ENCODE measurements at places on chromosomes 2 and 18.

DNA sequence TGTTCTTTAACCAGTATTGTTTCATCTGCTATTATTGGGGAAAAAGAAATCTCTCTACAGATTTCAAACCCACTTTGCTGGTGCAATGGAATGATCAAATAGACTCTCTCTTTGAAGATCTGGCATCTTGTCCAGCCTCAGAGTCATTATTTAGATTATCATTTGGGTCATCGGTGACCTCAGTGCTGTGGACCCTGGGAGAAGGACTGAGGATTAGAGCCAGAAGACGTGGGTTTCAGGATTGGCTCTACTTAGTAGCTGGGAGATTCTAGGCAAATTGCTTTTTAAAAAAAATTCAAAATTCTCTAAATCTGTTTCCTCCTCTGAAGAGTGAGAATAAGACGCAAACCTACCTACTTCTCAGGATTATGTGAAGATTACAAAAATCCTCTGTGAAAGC, 107.6 kb upstream of the CTAGE1 start:
- no peak for DNase-seq

GRCh38 chr2:189287982-189288521, 108.5 kb upstream of the COL5A2 start:
- no peak for DNase-seq

- DNase-seq = no peak
Measured at GRCh38 chr2:69983392-69983966, 22.0 kb upstream of the ASPRV1 start.

GRCh38 chr2:17680119-17680518, 73.5 kb downstream of the SMC6 start:
- no peak for DNase-seq

GRCh38 chr2:207491086-207491485, 38.7 kb upstream of the CREB1 start:
- no peak for DNase-seq

DNA sequence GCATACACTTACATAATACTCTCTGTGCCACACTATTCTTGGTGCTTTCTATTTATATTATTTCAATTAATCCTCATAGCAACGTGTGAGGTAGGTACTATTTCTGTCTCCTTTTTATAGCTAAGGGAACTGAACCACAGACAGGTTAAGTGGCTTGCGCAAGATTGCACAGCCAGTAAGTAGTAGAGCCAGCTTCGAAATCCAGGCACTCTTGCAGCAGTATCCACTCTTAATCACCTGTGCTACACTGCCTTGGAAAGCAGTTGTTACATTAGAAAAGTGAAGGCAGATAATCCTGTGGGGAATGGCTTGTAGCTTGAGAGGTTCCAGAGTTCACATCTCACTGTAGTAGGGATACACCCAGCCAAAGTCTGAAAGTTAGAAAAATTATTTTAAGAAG, 198.3 kb downstream of the LDLRAD4 start:
- DNase-seq = no peak

GRCh38 chr2:190088917-190089316, 26.4 kb upstream of the MSTN start:
- peak; percentile 25 for DNase-seq

DNA sequence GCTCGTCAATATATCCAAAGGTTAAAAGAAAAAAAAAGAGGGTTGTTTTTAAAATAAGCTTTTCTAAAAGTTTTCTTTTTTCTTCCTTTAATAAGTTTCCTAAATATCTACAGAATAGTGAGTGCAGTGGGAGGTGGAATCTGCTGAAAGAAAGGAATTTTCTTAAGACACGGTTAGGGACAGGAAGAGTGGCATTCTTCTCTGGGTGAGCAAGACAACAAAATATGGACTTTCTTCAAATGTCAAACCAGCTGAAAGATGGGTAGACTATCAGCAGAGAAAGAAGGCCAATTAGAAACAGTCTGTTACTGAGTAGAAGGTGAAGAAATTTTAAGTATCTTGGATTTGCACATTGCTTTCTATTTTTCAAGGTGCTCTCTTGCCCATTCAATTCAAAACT, 222.7 kb upstream of the PIK3C3 start:
- no peak for DNase-seq

DNA sequence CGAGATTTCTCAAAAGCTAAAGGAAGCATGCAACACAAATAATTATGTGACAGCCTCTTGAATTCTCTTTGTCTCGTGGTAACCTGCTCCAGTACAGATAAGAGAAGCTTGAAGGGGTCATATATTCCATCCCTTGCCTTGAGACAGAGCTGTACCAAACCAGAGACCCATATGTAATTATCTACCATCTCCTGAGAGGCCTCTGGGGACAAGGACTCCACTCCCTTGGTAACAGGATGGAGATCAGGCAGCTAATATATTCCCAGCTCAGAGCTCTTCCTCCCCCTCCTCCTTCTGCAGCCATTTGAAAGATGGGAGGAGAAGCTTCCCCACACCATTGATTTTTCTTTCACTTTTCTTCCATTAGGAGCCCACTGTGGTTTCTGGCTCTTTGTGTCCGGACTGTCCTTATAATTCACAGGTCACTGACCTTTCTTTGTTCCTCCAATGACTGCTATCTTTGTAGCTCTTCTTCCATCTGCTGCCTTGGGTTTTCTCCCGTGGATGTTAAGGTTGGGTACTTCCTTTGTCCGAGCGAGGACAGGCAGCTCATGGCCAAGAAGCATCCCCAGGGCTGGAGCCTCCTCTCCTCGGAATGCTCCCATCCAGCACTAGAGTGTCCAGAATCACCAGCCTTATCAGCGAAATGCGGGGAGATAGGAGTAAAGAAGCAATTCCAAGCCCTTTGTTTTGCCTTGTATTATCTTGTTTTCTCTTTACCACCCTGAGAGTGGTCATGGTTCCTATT, 72.6 kb upstream of the STPG4 start:
- no peak for DNase-seq

DNA sequence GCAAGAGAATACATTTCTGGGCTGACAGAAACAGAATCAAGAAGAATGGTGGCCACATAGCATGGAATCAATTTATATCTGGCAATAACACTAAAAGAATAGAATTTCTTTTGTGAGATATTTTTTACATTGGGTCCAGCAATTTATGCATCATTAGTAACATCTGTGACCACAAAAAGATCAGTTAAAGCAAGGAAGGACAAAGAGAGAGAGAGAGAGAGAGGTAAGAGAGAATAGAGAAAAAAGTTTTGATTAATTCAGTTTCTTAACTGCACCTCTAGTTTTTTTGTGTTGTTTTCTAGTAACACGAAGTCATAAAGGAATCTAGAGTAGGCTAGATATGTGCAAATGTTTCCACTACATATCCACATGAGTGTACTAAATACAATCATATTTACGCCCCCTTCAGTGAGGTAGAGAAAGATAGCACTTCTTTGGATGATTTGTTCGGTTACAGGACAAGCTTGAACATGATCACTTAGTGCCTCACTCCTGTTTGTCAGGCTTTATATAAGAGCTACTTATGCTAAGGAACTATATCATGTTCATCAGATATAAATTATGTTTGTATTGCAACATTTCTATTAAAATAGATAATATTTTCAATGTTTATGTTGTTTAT, 247.4 kb upstream of the COL3A1 start:
- no peak for DNase-seq

DNA sequence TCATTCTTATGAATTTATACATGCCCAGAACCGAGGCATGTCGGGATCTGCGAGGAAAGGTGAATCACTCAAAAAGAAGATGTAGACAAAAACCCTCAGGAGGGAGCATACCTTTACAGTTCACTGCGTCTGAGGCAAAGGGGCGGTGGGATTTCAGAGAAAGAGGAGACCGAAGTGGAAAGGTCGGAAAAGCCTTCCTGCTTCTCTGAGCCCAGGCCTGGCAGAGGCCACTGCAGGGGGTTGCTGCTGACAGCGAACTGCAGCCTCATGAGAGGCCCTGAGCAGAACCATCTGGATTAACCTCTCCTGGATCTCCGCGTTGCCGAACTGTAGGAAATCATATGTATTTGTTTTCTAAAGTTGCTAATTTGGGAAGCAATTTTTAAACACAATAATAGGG, 713.1 kb upstream of the SOX11 start:
- DNase-seq = no peak

DNA sequence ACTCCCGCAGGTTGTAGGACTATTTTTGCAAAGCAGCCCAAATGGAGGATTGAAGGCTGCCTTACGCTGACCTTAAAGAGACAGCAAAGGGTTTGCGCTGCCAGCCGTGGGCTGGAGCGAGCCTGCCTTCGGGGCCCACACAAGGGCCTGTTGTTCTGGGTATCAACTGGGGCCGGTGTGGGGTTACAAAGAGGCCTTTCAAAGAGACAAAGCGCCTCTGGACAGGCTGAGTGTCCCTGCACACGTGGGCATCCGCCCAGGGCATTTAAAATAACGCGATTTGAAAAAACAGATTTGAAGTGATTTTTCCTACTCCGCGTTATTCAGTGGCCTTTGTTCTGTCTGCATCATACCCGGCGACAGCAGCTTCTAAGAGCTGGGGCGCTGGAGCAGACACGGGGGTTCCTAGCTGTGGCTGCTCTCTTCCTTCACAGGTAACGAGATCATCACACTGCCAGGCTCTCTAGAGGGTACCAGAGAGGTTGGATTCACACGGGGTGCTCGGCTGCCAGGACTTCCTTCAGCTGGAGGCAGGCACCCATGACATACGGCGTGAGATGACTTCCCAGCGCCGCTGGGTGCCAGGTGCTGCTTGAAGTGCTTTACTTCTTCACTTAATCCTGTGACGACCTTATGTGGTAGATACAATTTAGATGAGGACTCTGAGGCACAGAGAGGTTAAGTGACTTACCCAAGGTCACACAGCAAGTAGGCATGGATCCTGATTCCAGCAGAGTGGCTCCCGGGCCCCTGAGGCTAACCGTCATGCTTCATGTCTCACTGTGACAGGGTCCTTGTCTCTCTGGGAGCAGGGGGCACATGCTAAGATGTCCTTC, 32.2 kb downstream of the MAL start:
- DNase-seq = no peak

DNA sequence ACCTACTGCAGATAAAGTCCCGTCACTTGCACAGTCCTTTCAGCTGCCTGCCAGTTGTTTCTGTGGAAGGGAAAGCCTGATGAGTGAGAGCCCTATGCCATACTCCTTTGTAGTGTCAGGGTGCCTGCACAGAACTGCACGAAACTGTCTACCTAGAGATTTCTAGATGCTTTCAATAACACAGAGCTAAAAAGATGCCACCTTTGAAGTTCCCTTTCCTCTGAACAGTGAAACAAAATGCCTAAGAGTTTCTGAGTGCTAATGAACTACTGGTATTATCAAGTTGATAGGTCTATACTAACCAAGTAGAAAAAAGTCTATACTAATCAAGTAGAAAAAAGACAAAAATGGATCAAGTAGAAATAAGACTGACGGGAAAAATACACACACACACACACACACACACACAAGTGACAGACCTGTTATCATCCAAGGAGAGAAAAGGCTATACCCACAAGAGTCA, 79.0 kb downstream of the TLK1 start:
- peak; percentile 36 for DNase-seq

- no peak for DNase-seq
Measured at GRCh38 chr2:131153529-131153928, 48.4 kb downstream of the PLEKHB2 start.

DNA sequence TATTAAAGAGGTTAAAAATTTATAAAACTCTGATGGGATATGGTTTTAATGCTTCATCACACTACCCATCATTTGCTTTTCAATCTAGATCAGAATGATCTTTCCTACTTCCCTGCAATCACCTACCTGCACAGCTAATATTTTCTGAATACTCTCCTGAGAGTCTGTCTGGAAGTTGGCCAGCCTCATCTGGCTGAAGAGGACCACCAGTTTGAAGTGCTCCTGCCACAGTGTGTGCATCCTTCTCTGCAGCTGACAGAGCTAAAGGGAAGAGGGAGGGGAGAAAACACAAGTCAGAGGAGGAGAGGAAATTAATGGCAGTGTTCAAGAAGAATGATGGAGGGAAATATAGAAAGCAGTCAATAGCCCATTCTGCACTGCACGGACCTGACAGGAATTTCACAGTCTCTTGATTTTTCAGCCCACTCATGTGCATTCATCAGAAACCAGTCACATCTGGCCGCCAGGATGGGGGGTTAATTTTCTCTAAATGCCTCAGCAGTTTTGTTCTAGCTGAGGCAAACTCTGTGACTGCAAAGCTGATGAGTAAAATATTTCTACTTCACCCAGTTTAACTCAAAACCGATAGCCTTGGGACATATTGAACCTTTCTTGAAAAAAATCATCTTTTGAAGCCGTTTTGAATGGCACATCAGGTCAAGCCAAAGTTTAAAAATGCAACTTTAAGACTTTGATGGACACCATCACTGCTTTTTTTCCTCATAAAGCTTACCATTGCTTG, 201.8 kb upstream of the KLHL14 start:
- no peak for DNase-seq

- no peak for DNase-seq
Measured at GRCh38 chr2:42601076-42601475, 32.6 kb downstream of the MTA3 start.

GRCh38 chr2:207332480-207333212, 166.9 kb upstream of the KLF7 start:
- DNase-seq = no peak

DNA sequence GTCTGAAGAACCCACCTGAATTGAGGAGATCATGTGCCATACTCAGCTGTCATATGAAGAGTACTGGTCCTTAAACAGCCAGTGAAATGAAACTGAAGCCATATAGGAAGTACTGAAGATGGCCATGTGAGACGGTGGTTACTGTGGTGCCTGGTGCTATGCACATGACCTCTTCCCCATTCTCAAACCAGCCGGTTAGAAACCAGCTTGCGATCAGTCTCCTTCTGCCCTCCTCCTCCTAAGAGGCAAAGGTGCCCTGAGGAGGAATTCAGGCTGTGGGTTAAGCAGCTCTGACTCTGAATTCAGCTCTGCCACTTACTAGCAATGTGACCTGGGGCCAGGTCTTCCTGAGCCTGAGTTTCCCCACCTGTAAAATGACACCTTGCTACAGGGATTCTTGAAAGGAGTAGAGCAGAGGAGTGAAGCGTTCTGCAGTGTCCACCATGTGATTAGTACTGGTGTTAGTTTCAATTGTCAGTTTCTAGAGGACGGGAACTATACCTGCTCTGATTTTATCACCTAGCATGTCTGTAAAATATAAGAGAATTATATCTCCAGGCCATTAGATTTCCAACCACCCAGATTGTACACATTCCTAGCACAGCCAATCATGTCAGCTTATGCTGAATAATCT, 5.1 kb downstream of the FECH start:
- no peak for DNase-seq

DNA sequence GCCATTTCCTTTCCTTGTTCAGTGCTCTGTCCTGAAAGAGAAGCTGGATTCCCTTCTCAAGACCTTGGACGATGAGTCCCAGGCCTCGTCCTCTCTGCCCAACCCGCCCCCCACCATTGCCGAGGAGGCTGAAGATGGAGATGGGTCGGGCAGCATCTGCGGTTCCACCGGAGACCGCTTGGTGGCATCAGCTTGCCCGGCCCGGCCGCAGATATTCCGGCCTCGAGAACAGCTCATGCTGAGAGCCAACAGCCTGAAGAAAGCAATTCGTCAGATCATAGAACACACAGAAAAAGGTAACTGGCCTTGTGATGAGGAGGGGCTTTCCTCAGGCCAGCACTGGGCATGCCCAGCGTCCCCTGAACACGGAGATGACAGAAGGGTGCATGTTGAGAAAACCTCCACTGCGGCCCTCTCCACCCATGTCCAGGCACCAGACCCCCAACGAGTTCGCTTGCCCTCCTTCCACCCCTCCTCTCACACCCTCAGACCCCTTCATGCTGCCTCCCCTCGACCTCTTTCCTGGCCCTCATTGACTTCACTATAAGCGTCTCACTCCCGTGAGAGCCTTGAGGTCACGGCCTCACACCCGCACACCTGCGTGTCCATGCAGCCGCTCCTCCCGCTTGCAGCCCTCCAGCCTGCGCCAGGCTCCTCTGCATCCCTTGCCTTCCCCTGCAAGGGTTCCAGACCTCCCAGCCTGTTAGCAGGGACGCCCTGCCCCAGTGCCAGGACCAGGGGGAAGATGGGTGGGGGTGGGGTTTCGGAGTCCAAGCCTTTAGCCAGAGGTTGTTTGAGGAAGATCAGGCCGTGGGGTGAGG, 95.0 kb downstream of the DGKD start:
- DNase-seq = no peak

Data from stimulated activated CD4-positive, alpha-beta T cell treated with anti-CD3 and anti-CD28 coated beads, Interleukin-1b, Interleukin-23, amount 100 ng/mL, for 48 hours (primary cell).